ENCODE measurements at places on chromosomes 2 and 18.

- DNase-seq, result no peak
These were observed 1.4 kb downstream of the CMPK2 start for GRCh38 chr2:6864231-6864754.

DNA sequence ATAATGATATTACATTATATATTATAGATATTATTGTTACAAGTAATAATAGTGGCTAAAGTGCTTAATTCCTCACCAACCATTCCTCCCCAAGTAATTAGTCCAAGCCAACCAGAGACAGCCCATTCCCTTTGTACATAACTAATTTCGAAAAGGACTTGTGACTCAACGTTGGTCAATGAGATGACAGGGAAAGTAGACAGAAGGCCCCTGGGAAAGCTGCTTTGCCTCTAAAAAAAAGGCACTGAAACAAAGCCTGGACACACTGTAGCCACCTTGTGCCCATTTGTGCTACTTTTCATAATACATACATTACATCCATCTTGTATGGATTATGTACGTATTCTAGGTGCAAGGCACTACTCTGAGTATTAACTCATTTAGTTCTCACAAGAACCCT lies 28.8 kb downstream of the COLEC12 start:
- DNase-seq, result no peak

GRCh38 chr2:217430916-217431576 lies 571.2 kb upstream of the TNP1 start:
- DNase-seq, result no peak

- no peak for DNase-seq
These were observed 396.1 kb upstream of the RAB12 start for GRCh38 chr18:8212896-8213780.

GRCh38 chr2:107804608-107805498 lies 21.8 kb upstream of the RGPD4 start:
- no peak for DNase-seq

DNA sequence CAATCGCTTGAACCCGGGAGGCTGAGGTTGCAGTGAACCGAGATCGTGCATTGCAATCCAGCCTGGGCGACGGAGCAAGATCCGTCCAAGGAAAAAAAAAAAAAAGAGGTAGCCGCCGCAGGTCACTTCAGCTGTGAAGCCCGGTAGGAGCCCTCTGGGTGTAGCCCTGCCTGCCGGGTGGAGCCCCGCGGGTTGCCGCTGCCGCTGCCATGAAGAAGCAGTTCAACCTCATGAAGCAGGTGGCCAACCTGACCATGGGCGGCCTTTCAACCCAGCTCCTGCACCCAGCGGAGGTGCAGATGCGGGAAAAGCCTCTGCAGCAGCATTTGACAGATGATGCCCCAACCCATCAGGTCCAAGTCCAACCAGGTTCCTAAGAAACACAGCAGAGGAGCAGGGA lies 219.5 kb upstream of the SLC39A10 start:
- DNase-seq, result no peak

GRCh38 chr2:165406173-165406572 lies 63.3 kb upstream of the CSRNP3 start:
- DNase-seq, result no peak

DNA sequence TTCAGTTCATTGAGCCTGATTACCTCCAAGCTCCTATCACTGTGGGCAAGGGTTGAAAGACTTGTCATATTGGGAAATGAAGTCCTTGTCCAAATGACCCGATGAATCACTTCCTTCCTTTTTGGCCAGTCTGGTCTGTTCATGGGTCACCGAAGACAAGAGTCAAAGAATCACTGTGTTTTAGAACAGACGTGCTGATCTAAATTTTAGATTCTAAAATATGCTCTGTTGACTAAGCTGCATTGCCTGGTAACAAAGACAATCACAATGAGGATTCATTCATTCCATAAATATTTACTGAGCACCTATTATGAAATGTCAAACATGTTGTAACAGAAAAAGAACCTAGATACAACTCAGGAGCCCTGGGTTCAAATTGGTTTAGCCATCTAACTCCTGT lies 99.4 kb upstream of the RND3 start:
- no peak for DNase-seq

GRCh38 chr2:115484486-115484885 lies 1042.0 kb downstream of the DPP10 start:
- DNase-seq, result no peak

GRCh38 chr2:105324101-105324500 lies 5.4 kb downstream of the TGFBRAP1 start:
- no peak for DNase-seq
